ENCODE measurements at places on chromosomes 3 and 15.

DNA sequence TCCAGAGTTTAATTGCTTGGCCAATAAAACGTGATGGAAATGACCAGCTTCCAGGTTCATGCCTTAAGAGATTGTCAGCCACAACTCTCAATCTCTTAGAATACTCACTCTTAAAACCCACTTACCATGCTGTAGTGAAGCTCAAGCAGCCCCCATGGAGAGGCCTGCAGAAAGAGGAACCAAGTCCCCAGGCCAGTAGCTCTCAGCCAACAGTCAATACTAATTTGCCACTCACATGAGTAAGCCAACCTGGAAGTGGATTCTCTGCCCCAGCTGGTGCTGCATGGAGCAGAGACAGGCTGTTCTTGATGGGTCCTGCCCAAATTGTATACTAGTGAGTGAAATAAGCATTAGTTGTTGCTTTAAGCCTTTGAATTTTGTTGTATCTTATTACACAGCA is 155.9 kb downstream of the OXSM start:
- DNase-seq, result no peak

GRCh38 chr15:77412972-77413698 is 6.8 kb downstream of the PEAK1 start:
- DNase-seq, result no peak

DNA sequence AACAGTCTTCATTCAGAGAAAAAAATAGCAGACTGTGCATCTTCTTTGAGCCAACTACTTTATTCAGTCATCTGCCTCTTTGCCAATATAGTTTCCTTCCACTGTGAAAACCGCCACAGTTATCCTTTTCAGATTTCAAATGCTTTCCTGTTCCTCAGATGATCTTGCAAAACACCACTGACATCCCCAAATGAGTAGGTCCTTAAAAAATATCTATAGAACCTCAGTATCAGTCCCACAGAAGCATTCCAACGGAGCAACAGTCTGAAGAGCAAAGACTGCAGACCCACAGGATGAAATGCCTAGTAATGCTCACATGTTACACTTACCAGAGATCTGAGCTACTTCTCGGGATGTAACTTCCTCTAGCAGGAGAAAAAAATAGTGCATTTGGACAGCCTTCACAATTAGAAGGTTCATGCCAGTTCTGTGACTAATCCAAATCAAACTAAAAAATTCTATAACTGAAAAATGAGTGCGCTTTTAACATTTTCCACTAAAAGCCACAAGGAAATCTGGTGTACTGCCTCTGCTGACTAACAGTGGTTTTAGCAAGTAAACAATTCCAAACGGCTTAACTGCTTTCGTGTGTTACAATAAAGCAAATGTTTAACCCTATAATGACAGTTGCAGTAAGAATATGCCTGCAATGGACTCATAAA is at the start of gene ANKRD28:
Gene ANKRD28 (minus strand): TSS at position 338 of the 662 bp plus-strand sequence. CDS start 1,458 bp downstream, outside the sequence.
- DNase-seq, result peak; percentile 98

GRCh38 chr3:48563382-48563918 is at the start of gene UCN2:
Gene UCN2, minus strand, starts transcription at chr3:48563781. Its CDS starts 657 bp downstream, at chr3:48563124.
- peak; percentile 55 for DNase-seq

GRCh38 chr15:74201710-74202420 is 722 bp downstream of the STRA6 start:
- peak; percentile 55 for DNase-seq

DNA sequence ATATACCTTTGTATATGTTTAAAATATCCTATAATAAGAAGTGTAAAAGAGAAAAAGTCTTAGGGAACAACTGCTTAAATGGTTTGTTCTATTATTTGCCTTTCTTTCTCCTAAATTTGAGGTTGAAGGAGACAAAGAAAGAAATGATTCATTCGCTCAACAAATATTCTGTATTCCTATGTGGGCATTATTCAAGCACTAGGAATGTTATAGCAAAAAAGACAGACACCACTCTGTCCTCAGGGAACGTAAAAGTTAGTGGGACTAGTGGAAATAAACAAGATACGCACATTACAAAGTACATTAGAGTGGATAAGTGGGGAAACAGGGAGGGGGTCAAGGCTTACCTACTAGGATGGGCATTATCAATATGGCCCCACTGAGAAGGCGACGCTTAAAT is 332.2 kb downstream of the LPP start:
- peak; percentile 74 for DNase-seq

DNA sequence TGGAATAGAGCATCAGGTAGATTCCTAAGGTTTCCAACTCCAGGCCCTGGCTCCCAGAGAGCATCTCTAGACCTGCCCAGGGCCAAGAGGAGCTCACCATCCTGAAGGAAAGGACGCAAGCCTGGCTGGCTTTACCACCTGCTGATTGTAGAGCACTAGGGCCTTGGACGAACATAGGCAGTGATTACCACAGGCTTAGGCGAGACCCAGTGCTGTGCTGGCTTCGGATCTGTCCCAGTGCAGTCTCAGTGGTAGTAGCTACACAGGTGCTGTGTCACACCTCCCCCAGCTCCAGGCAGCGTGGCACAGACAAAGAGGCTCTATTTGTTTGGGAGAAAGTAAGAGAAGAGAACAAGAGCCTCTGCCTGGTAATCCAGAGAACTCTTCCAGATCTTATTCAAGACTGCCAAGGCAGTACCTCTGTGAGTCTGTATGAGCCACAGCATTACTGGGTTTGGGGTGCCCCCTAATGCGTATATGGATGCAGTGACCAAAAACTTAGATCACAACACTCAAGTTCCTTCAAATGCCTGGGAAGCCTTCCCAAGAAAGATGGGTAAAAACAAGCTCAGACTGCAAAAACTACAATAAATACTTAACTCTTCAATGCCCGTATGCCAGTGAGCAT is 25.4 kb downstream of the ISG20 start:
- DNase-seq, result no peak

DNA sequence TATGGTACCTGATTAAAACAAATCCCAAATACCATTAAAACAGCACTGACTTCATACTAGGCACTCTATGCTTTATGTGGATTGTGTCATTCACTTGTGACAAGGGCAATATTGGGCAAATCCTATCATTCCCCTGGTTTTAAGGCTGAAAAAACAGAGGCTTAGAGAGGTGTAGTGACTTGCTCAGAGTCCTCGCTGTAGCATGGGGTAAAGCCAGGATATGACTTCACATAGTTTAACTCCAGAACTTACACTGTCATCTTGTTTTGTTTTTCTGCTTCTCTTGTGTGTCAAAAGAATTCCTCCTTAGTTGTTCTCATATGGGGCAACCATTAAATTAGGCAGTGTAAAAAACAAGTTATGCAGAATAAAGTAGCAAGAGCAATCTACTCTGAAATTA is 40.3 kb upstream of the ICE2 start:
- no peak for DNase-seq

DNA sequence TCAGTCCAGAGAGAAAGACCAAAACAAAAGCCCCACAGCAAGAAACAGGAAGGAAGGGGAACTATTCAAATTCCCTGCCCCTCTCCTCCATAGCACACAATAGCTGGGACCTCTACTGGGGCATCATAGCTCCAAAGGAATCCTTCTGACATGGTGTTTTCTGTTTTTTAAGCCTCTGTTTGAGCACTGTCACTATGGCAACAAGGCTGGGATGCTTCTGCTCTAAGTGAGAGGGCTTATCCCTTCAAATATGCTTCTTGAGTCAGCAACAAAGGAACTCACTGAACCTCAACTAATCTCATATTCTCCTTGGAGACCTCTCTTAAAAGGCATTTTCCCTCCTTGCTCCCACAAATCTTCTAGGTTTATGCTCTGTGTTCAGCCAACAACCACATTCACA is 40.5 kb downstream of the MYLK start:
- peak; percentile 32 for DNase-seq

GRCh38 chr3:195755791-195756676 is 35.3 kb downstream of the MUC20 start:
- DNase-seq, result no peak
